ENCODE measurements at places on chromosomes 5 and 9.

GRCh38 chr5:128770907-128771306, 194.4 kb upstream of the SLC27A6 start:
- no peak for DNase-seq

DNA sequence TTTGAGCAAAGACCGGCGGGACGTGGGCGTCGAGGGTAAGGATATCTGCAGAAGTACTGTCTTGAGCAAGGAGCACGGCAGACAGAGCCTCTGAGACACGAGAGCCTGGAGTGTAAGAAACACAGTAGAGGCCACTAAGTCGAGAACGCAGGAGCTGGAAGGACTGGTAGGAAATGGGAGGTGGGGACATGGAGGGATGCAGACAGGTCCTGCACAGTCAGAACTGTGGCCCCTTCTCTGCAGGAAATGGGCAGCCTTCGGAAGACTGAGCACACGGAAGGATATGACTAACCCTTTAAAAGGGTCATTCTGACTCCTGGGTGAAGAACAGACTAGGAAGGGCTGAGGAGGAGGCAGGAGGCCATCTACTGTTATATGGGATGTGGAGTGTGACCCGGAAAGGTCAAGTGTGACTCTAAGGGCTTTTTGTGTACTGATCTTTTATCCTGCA, 1.4 kb upstream of the CAMSAP1 start:
- DNase-seq: no peak

DNA sequence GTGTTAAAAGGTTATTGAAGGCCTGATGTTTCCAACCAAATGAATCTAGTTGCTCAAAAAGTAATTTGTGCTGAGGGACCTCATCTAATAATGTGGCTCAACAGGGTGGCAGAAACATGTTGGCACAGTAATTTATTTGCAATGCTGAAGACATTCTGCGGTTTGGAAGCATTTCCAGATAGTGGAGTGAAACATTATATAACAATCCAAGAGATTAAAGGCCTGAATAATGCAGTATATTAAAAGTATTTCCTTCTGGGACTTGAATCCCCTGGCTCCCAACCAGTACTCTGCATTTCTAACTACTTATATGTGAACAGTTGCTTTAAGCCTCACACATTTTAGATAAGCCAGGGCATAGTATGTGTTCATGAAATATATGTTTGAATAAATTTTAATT, 25.9 kb upstream of the ALDH1A1 start:
- DNase-seq: peak; percentile 48

GRCh38 chr5:153425914-153426313, 64.6 kb upstream of the GRIA1 start:
- no peak for DNase-seq

GRCh38 chr5:143101121-143101520, 302.4 kb downstream of the NR3C1 start:
- no peak for DNase-seq

- DNase-seq: no peak
Measured at GRCh38 chr5:169989365-169989764, 9.1 kb upstream of the INSYN2B start.

DNA sequence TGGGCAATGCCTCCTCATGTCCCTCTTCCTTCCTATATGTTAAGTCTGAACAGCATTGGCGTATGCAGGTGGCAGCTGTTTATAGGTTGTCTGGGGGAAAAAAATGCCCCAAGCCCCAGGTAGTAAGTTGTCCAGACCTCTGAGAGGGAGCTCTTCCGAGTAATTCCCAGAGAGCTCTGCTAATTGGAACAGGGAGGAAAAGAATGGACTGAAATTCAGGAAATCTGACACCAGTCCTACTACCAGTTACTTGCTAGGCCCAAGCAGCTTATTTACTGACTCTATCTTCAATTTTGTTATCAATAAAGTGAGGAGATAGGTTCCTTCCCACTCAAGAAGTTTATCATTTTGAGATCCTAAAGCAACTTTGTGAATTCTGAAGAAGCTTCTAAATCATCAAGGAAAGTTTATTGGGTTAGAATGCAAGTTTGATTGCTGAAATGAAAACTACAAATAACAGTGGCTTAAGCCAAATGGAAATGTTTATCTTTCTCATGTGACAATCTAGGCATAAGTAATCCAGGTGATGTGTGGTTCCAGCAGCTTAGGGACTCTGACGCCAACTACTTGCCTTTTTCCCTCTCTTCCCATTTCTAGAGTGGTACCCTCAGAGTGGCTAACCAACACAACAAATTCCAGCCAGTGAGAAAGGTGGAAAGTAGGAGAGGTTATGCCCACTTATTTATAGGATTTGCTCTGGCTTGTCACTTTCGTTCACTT, 5.6 kb downstream of the STK32A start:
- DNase-seq: no peak

DNA sequence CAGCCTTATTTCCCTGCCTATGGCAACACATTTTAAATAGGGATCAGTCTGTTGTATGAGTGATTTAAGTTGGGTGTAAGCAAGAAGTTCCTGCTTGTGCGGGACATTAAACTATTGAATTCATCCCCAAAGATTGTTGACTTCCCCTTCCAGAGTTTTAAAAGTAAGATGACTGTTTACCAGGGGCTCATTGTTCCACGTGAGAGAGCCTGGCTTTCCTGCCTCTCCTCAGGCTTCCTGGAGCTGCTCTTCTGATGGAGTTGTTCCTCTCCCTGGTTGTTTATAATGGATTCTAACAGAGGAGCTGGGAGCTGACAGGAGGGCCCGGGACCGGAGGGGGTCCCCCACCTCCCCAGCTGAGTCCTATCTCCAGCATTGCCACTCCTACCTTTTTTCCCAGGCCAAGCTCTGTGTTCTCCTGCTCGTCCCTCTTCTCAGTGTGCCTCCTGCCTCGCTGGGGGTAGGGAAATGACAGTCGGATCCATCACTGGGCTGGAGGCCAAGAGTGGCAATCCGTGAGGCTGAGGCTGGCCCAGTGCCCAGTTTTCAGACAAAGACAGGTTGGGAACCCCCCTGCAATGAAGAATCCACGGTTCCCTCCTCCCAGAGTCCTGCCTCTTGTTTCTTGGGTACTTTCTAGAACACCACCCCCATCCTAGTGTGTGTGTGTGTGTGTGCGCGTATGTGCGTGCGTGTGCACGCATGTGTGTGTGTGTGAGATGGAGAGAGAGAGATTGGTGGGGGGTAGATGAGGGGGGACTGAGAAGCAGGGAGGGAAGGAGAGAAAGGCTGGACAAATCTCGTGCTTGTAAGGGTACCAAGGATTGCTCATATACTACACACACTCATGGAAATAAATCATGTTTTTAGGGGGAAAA, 123.7 kb upstream of the NFIB start:
- DNase-seq: no peak

- DNase-seq: no peak
Measured at GRCh38 chr5:174384509-174384947, 339.0 kb downstream of the NSG2 start.

DNA sequence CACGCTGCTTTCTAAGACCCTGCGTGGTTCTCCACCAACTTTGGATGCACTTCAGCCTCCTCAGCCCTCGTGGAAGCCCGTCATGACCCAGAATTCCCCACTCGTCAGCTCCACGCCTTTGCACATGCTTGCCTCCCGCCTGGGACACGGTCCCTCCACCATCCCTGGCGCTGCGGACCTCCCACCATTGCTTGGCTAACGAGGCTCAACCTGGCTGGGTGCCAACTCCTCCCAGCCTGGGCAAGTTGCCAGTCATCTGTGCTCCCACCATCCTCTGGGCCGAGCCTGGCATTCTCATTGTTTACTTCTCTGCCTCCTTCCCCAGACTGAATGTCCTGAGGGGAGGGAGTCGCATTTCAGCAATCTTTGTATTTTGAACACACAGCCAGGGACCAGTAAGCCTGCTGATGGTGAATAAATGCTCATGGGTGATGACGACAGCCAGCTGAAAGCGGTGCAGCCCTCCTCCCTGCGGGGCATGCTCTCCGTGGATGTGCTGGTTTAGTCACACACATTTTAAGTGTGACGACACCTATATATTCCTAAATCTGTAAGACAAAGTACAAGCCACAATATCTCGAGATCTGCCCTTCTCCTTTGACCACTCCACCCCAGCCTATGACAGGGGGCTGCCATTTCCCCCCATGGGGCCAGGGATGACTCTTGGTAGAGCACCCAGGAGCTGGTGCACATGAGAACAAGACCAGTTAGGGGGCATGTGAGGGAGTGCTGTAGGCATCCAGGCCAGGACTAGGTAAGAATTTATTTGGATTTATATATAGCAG, 37.6 kb downstream of the ANKRD33B start:
- DNase-seq: peak; percentile 92

GRCh38 chr5:96961053-96961452, 25.2 kb downstream of the LNPEP start:
- no peak for DNase-seq

DNA sequence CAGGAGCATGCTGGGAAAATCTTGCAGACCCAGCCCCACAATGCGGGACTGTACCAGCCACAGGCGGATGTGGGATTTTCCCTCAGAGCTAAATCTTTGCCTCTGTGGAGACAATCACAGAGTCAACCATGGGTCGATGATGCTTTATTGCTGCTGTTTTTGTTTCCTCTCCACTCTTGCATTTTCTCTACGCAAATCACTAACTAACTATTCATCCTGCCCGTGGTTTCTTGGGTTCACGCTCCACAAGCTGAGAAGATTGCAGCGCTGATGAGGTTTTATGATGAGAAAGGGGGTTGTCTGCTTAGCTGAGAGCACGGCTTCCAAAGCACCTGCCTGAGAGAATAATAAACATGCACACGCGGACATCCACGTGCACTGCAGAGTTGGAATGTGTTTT, 500.2 kb upstream of the ADAMTS16 start:
- DNase-seq: no peak

DNA sequence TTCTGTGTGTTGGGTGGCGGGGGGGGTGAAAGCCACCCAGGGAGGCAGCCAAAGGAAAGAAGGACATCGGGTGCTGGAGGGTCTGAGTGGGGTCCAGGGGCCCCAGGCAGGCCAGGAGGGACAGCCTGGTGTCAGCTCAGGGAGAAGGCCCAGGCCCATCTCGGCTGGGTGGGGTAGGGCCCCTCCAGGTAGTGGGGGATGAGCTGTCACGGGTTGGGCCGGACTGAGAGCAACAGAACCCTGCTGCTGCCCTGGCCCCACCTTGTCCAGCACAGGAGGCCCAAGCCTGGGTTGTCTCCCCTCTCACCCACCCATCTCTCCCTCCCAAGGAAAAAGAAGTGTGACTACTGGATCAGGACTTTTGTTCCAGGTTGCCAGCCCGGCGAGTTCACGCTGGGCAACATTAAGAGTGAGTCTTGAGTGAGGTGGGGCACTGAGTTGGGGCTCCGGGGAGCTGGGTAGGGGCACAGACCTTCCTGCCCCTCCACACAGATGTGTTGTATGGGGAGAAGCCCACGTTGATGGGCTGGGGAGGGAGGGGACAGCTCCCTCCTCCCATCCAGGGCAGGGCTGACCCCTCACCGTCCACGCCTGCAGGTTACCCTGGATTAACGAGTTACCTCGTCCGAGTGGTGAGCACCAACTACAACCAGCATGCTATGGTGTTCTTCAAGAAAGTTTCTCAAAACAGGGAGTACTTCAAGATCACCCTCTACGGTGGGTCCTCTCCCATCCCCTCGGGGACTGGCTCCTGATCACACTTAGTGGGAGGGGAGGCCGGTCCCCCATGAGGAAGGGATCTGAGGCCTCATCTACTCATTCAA, 2.3 kb downstream of the LCN2 start:
- no peak for DNase-seq

DNA sequence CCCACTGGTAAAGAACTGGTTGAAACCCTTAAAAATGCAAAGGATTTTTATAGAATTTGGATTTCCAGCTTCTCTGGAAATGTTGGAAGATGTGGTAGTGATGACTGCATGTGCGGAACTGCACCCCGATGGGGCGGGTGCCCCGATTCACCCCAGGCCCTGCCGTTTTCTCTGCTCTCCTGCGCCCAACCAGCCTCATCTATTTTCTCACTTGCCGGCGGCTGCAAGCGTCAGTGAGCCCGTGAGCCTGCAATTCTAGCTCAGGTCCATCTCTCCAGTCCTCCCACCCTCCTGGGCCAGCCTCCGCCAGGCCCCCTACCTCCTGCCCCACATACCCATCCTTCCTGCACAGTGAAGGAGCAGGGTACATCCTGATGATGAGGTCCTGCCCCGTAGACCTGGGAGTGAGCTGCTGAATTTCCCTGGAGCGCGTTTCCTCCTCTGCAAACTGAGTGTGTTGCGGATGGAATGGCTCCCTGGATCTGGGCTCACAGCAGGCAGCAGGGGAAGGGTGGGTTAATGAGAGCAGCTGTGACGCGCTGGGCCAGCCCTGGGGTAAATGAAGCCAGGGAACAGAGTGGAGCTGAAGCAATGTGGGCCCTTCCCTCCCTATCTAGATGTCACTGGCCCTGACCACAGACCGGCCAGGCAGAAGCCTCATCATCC, 45.9 kb upstream of the PHYKPL start:
- DNase-seq: no peak

- DNase-seq: no peak
Measured at GRCh38 chr9:80792726-80793125, 896.6 kb downstream of the TLE1 start.

DNA sequence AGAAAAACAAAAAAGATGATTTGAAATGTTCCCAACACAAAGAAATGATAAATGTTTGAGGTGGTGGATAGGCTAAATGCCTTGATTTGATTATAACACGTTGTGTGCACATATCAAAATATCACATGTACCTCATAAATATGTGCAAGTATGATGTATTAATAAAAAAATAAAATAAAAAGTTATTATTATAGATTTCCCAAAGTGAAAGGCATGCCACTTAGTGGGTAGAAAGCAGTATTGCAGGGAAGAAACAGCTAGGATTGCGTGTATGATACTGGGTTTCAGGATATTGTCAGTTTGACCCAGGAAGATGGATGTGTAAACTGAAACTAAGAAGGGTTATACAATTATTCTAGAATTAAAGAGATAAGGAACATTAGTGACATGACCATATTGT, 3.6 kb upstream of the TMEM38B start:
- DNase-seq: no peak

- DNase-seq: no peak
Measured at GRCh38 chr9:97292200-97292599, 15.3 kb upstream of the CCDC180 start.

DNA sequence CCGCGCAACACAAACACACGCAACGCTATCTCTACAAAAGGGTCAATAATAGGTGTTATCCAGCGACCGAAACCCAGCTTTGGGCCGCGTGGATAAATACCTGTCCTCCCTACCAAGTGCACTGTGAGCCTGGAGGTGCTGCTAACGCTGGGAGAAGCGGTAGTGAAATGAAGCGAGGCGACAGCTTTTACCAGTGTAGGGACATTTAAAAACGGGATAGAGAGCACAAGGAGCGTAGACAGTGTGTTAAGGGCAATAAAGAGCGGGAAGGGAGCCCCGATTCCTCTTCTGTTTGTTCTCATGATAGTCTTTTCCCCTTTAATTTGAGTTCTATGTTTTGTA, 421 bp upstream of the DEPDC1B start:
- peak; percentile 16 for DNase-seq

DNA sequence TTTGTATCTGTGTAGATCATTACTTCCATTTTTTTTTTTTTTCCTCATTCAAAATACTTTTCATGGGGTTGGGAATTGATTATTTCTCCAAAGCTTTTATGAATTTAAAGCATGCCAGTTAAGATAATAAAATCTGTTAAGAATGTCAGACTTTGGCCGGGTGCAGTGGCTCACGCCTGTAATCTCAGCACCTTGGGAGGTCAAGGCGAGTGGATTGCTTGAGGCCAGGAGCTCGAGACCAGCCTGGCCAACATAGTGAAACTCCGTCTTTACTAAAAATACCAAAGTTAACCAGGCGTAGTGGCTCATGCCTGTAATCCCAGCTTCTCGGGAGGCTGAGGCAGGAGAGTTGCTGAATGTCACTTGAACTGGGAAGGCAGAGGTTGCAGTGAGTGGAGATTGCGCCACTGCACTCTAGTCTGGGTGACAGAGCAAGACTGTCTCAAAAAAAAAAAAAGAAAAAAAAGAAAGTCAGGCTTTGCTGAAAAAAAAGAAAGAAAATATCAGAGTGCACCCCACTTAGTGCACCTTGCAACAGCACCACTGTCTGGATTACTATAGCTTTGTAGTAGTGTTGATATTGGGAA, 18.5 kb downstream of the TBC1D2 start:
- no peak for DNase-seq

All from astrocyte of the spinal cord (primary cell).